ENCODE measurements at places on chromosomes 12 and 14.

- no peak for DNase-seq
Measured at GRCh38 chr14:23639048-23639890, 3.1 kb downstream of the DHRS2 start.

DNA sequence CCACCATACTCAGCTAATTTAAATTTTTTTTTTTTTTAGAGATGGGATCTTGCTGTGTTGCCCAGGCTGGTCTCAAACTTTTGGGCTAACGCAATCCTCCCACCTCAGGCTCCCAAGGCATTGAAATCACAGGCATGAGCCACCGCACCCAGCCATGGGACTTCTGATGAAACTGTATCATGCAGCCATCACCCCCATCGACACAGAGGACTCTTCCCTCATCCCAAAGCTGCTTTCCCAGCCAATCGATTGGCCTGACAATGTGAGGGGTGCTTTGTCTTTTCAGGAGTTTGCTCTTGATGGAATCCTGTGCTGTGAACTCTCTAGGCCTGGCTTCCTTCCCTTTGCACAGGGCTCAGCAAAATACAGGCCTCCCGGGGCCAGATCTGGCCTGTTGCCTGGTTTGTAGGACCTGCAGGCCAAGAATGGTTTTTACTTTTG is 59.6 kb upstream of the NCOR2 start:
- DNase-seq = no peak

GRCh38 chr12:94152292-94153078 is 4.1 kb downstream of the PLXNC1 start:
- no peak for DNase-seq

DNA sequence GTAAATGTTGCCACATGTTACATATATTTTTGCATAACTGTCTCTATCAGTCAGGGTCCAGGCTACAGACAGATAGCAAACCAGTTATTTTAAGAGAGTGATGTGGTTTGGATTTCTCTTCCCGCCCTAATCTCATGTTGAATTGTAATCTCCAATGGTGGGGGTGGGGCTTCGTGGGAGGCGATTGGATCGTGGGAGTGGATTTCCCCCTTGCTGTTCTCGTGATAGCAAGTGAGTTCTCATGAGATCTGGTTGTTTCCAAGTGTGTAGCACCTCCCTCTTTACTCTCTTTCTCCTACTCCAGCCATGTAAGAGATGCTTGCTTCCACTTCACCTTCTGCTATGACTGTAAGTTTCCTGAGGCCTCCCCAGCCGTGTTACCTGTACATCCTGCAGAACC is 704.2 kb upstream of the TBX3 start:
- no peak for DNase-seq

- DNase-seq = no peak
Measured at GRCh38 chr12:24081606-24082005, 132.1 kb upstream of the SOX5 start.

DNA sequence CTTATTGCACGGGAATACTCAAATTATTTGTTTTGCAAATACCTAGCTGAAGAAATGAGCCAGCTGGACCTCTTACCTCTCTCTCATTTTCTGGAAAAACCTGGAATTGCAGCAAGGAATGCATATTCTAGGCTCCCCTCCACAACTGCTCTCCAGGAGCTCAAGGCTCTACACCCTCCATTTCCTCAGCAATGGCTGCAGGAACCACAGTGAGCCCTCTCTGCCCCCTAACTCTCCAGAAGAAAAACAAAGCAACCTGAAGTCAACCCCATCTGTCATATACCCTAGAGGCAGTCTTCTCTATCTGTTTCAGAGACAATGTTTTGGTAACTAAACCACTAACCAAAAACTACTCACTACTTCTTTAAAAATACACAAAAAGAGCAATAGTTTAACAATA is 221.6 kb downstream of the SLC25A21 start:
- DNase-seq = no peak
